ENCODE measurements at places on chromosomes 4 and X.

GRCh38 chrX:150450519-150451177 is 87.5 kb downstream of the MAMLD1 start:
- no peak for DNase-seq

DNA sequence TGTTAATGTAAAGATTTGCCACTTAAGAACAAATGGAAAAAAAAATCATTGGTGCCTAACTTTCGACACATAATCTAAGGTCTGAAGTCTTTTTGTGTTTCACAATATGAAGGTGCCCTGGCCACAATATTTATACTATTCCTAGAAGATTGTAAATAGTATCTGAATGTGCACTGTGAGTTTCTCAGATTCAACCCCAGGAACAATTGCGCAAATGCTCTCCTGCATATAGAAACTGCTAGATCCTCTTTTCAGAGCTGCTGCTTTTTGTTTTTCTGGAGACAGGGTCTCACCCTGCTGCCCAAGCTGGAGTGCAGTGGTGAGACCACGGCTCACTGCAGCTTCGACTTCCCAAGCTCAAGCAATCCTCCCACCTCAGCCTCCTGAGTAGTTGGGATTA is 480.1 kb upstream of the FTHL17 start:
- no peak for DNase-seq

GRCh38 chr4:3364634-3365314 is 72.0 kb downstream of the RGS12 start:
- no peak for DNase-seq

GRCh38 chr4:17276776-17277175 is 235.1 kb downstream of the QDPR start:
- no peak for DNase-seq

GRCh38 chr4:11735651-11736050 is 307.0 kb upstream of the HS3ST1 start:
- DNase-seq = no peak

DNA sequence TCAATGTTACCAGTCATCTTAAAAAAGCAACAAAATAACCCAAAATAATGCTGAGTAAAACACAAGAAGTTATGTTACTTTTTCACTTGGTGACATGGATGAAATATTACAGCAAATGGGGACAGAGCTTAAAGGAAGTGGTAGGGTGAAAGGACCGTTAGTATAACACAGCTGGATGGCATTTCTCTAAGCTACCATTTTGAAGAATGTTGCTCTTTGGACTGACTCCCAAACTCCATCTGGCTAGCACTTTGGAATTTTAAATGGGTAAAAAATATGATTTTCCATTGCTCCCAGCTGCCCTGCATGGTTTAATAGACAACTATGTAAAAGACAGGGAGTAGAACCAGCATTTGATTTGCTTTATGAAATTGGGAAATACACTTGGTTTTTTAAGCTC is 27.6 kb downstream of the CLCN5 start:
- DNase-seq = no peak

DNA sequence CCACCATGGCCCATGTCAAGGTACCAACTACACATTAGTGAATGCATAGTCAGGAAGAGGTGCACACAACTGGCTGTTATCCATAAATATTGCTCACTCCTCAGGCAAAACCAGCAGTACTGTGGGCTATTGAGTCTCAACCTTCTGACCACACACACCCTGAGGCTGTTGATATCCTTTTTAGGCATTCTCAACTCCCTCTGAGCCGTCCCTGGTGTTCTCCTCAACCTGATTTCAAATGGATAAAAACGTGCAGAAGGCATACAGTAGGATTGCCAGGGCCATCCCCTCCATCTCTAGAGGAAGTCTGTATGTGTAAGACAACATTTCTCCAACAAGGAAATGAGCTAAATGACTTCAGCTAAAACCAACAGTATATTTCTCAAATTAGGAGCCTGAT is 98.7 kb upstream of the KLHL13 start:
- no peak for DNase-seq

DNA sequence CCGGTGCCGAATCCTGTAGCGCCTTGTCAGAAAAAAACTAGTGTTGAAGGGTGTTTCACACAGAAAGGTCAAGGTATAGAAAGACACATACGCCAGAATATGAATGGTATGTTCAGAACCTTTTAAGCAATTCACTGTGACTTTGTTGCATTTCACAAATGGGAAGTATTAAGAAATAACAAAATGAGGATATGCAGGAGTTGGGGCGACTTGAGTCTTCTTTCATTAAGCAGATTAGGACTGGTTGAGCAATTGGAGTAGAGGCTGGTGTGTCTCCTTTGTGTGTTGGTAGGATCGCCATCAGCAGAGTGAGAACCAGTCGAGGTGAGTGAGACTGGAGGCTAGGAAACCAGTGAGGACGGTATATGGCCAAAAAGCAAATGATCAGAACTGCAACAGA is 1454.5 kb upstream of the TENM3 start:
- no peak for DNase-seq

- no peak for DNase-seq
Measured at GRCh38 chr4:125317525-125317877, 2.7 kb downstream of the FAT4 start.

- DNase-seq = no peak
Measured at GRCh38 chr4:55437823-55438222, 42.1 kb downstream of the TMEM165 start.

GRCh38 chrX:117743469-117744251 is 372.9 kb downstream of the KLHL13 start:
- no peak for DNase-seq

DNA sequence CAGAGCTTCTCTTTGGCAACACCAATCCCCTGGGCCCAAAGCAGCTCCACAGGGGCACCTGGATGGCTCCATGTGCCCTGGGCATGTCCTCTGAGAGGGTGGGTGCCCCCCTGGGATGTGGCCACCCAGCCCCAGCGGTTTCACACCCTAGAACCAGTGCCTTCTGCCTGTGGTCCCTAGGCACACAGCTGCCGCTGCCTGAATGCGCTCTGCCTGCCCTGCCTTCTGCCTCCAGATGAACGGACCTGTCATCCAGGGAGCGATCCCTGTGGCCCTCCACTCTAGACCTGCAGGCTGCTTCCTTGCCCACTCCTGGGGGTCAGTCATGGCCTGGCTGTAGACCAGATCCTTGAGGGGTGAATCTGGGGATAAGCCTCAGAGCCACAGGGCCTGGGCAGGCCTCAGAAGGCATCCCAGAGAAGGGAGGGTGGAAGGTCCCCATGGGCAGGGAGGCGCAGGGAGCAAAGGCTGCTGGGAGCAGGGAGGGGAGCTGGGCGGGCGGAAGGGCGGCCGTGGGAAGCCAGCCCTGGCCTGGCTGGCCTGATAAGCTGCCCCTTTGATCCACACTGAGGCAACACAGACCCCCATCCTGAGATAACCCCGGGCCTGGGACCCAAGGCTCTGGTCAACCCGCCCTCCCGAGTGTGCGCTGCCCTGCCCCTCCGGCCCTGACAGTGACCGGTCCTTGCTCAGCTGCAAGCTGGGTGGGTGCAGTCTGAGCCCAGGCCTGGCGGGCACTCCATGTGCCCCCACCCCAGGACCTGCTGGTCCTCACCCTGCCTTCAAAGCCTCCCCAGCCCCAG is 8.1 kb upstream of the FGFR3 start:
- no peak for DNase-seq

- no peak for DNase-seq
Measured at GRCh38 chr4:76174216-76174615, 26.0 kb upstream of the NUP54 start.

GRCh38 chrX:48971249-48972219 is at the start of gene KCND1:
KCND1 (minus strand) TSS chrX:48971844; CDS start chrX:48970271, 1,573 bp downstream.
- no peak for DNase-seq

DNA sequence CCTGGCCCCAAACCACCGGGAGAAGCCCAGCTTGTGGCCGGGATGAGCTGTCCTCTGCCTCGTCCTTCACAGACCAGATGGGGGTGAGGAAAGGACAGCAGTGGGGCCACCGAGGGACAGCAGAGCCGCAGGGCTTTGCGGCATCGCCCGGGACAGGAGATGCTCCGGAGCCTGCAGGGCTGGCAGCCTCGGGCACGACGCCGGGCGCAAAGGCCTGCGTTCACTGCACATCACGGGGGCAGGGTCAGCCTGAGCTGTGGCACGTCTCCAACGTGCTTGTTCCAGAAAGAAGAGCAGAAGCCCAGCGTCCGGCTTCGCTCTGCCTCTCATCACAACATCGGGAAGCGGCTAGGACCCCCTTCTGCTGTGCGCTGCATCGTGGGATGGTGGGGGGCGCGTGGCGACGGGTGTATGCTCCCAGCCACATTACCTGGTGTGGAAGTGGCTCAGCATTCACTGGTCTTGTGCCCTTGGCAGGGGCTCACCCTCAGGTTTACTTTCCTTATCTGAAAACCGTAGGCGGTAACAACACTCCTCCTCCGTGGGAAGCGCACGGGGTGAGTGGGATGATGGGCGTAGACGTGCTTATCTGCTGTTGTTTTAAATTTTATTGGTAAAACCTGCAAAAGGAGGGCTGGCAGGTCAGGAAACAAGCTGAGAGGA is 7.4 kb downstream of the TADA2B start:
- DNase-seq = no peak

GRCh38 chr4:22237155-22237751 is 278.6 kb downstream of the ADGRA3 start:
- DNase-seq = peak; percentile 23

GRCh38 chr4:148118633-148119032 is 323.6 kb downstream of the NR3C2 start:
- no peak for DNase-seq

DNA sequence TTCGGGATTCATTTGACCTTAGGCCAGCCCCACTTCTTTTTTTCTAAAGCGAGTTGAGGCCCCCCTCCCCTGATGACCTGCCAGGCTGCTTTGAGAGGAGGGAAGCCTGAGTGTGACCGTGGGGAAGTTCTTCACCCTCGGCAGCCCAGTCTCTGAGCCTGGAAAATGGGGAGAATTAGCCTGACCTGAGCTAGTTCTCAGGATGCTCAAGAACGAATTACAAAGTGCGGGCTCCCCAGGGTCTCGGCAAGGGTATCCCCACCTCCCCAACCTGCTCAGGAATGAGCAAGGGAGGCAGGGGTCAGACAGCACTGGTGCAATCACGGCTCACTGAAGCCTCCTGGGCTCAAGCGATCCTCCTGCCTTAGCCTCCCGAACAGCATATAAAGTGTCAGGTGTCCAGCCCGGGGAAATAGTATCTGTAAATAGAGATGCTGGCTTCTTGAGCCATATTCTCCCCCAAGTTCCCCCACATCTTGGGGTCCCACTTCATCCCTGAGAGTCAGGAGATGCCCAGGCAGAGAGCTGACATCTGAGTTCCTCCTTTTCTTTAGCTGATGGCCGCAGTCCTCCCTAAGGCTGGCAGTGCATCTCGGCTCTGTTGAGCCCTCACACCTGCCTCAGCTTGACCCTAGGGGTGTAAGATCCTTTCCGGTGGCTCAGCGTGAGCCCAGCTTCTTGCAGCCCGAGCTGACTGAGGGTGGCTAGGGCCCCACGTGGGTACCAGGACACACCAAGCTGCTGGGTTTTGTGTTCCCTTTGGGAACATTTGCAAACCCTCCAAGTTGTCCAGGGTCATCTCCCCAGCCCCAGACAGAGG is 1.6 kb downstream of the DUSP9 start:
- no peak for DNase-seq

- DNase-seq = no peak
Measured at GRCh38 chrX:113892401-113892800, 691.5 kb upstream of the HTR2C start.

- no peak for DNase-seq
Measured at GRCh38 chrX:44105228-44105913, 132.2 kb upstream of the NDP start.

DNA sequence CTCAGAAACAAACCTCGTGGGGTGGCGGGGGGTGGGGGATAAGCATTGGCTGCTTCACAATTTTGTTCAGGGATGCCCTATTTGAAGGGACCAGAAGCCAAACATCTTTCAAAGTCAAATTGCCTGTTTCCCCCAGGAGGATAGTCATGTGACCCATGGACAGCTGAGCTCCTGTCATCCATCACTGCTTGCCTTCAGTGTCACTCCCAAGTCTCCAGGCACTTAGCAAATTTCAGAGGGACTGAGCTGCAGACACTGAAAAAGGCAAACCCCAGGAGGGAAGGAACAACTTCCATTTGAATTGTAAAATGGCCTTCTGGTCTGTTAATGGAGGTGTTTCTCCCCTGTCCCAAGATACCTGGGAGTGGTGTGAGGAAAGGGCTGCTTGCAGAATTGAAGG is 73.4 kb downstream of the FRMPD3 start:
- DNase-seq = no peak

GRCh38 chrX:22950269-22951266 is 49.2 kb upstream of the DDX53 start:
- DNase-seq = no peak

GRCh38 chr4:186826846-186827533 is 103.3 kb upstream of the FAT1 start:
- DNase-seq = no peak

- peak; percentile 93 for DNase-seq
Measured at GRCh38 chr4:26857278-26858034, 3.2 kb upstream of the STIM2 start.

DNA sequence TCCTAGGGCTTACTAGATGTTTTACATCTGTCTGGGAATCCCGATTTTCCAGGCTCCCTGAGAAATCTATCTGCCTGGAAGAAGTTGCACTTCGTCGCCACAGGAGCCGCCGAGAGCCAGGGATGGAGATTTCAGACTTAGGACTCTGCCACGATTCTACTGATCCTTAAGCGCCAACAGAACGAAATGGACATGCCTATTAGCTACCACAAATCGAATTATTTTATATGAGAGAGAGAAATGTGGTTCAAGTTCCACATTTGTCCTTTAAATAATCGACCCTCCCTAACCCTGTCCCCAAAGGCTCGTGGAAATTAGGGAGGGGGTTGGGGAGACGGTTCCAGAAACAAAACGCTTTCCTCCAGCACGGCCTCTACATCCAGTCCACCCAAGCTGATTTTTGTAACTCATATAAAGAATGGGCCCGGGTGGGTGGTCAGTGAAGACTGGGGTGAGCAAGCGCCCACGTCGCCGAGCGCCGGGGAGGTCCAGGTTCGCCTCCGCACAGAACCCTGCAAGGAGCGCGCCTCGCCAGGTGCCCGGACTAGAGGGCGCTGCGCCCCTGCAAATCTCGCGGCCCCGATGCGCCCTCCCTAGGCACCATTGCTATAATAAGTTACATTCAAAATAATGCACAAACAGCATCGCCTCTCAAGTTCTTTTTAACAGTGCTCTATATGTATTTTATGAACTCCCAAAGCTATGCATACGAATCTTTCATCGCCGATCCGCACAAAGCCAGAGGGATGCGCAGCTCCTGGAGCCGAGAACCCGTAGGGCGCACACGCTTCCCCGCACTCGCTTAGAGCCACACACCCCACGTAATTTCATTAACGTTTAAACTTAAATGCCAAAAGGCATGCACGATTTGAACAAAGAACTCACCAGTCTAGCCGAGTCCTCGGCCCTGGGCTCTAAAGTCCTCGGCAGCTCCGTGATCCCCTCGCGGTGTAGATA is 2.1 kb upstream of the FAT1 start:
- DNase-seq = no peak

Measured in CD4-positive, alpha-beta T cell treated with Interleukin-4 for 4 hours (primary cell).